ENCODE measurements at places on chromosomes 3 and 15.

- DNase-seq = no peak
Observed at GRCh38 chr3:25843332-25843731, 53.4 kb downstream of the OXSM start.

DNA sequence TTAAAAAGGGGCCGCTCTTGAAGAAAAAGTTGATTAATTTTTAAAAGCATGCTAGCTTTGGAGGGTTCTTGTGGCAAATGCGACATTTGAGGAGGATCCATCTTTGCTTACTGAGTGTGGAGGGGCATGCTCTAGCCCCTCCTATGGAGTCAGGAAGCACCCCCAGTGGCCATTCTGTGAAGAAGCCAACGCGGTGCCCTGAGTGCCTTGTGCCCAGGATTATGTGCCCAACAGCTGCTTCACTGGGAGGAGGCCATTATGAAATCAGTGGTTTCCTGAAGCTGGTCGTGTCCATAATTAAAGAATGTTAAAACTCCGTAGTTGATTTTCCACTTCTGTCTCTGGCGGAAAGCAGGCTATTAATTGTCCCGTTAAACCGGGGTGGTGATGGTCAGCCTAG is 69.1 kb upstream of the TNFAIP8L3 start:
- no peak for DNase-seq

- DNase-seq = no peak
Observed at GRCh38 chr3:64796607-64797399, 109.0 kb upstream of the ADAMTS9 start.

DNA sequence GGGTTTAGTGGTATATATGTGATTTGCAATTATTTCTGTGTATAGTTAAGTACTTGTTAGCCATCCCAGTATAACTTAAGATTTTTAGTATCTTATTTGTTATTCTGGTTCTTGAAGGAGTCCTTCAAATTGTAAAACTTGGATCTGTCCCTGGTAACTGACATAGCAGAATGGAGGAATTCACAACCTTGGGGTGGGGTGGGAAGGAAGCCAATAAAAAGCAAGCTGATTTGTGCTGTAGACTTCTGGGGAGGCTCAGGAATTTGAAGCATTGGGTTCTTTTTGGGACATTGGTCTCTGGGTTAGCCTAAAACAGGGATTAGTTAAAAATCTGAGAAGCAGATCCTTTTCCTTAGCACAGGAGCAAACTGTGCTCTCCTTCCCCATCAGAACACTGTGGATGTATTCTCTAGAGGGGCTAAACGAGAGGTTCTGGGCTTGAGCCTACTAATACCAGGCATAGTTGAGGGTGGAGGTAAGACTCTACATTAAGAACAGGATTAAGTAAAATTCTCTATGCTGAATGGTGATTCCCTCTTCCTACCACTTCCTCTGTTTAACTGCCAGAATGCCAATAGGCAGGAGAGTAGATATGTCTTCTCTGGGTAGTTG is 42.2 kb downstream of the GMPS start:
- DNase-seq = no peak

DNA sequence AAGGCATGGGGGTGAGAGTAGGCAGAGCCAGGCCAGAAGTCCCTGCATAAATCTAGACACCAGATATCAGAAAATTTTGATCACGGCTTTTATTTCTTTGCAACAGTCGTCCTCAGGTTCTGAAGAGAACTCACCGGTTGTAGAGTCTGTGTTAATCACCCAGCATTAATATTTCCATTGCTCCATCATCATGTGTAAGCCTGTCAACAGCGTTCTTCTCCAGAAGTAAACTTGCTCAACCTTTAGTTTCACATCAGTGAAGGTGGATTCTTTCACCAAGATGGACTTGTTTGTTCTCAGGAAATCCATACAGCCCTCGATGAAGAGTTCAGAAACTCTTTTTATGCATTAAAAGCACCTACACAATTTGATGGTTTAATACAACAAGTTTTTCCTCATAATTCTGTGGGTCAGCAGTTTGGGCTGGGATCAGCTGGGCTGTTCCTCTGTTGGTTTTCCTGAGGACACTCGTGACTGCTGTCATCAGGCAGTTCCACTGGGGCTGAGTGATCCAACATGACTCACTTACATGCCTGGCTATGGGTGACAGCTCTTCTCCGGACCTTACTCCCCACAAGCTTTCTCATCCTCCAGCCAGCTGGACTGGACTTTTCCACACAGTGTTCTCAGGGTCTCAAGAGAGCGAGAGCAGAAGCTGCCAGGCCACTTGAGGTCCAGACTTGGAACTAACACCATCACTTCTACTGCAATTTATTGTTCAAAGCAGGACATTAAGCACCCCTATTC is 303.4 kb downstream of the ZNF621 start:
- no peak for DNase-seq

- DNase-seq = no peak
Observed at GRCh38 chr3:104411757-104412156, 955.0 kb upstream of the ALCAM start.

DNA sequence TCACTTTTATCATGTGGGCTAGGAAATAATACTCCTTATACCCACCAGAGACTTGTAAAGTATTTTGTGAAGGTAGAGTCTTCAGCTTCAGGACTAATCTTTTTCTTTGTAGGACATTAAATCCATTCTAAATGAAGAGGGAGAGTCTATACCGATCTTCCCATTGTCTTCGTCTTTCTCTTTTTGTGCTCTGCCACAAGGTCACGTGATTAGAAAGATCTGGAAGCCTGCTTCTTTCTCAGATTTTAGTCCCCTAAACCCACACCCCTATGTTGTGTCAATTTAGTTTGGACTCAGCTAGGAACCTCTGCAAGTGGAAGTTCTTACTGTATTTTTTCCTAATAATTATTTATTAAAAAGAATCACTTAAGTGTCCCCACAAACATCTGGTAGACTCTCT is 507.3 kb downstream of the PYDC2 start:
- no peak for DNase-seq
